ENCODE measurements at places on chromosomes 6 and 20.

GRCh38 chr6:40517654-40518053 is 69.5 kb downstream of the LRFN2 start:
- DNase-seq = no peak

- DNase-seq = no peak
Measured at GRCh38 chr20:50017160-50017559, 34.4 kb downstream of the SNAI1 start.

- DNase-seq = no peak
Measured at GRCh38 chr6:44222486-44223318, 693 bp upstream of the SLC29A1 start.

DNA sequence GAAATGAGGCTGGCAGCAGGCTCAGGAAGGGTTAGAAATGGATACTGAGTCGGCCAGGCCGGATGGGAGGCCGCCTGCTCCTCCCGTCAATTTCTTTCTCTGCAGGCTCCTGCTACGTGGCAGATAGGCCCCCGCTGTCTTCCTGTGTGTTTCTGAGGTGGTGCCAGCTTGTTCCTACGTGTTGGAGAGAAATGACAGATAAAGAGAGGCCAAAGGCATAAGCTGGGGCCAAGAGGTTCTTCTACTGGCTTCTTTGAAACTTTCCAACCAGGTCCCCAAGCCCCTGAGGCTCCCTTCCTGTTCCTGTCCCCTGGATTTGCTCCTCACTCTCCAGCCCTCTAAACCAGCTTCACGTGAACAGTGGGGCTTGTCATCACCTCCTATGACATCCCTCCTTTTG is 76.8 kb downstream of the TCP11 start:
- no peak for DNase-seq
